Stimulated activated CD8-positive, alpha-beta memory T cell treated with anti-CD3 and anti-CD28 coated beads, Interleukin-7, amount 100 ng/mL, for 48 hours (primary cell): ENCODE measurements at places on chromosomes 16 and 17.
A peak's percentile ranks its signal among the peaks of the same experiment; 100 is the strongest.

DNA sequence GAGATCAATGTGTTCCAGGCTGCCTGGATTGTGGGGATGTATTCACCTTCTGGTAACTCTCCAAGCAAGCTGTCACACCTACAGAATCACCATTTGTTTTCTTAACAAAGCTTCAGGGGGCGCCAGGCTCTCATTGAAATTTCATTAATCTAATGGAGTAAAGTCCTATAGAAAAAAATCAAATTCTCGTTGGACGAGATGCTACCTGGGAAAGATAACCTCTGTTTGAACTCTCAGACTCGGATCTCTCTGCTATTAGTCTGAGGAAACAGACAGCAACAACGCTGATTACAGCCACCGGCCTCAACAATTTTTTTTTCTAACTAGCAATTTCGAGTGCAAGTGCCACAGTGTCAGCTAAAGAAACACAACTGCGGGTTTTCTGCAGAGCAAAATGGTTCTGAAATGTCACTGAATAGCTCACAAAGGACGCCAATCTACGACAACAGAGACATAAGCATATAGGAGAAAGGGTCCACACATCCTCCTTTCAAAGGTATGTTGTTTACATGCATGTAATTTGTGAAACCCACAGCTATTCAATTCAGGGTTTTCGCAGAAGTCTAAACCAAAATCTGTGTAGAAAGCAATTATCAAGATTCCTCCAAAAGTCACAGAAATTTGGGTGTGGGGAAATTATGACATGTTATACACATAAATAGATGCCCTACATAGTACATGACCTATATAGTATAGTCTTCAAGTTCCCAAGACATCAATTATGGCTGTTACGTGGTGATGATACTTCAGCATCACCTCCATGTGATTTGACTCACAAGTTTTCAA lies 135.8 kb downstream of the SKAP1 start:
- DNase-seq = no peak

- DNase-seq = no peak
Observed at GRCh38 chr16:58588406-58588805, 41.2 kb downstream of the CNOT1 start.

- no peak for DNase-seq
Observed at GRCh38 chr17:65936013-65936412, 255.9 kb downstream of the CEP112 start.

GRCh38 chr16:81127051-81127450 lies 30.9 kb upstream of the GCSH start:
- DNase-seq = no peak

GRCh38 chr17:34090593-34090992 lies 164.5 kb upstream of the CCL2 start:
- DNase-seq = no peak

GRCh38 chr17:42288803-42289610 lies 709 bp downstream of the STAT5A start:
- DNase-seq = peak; percentile 35

DNA sequence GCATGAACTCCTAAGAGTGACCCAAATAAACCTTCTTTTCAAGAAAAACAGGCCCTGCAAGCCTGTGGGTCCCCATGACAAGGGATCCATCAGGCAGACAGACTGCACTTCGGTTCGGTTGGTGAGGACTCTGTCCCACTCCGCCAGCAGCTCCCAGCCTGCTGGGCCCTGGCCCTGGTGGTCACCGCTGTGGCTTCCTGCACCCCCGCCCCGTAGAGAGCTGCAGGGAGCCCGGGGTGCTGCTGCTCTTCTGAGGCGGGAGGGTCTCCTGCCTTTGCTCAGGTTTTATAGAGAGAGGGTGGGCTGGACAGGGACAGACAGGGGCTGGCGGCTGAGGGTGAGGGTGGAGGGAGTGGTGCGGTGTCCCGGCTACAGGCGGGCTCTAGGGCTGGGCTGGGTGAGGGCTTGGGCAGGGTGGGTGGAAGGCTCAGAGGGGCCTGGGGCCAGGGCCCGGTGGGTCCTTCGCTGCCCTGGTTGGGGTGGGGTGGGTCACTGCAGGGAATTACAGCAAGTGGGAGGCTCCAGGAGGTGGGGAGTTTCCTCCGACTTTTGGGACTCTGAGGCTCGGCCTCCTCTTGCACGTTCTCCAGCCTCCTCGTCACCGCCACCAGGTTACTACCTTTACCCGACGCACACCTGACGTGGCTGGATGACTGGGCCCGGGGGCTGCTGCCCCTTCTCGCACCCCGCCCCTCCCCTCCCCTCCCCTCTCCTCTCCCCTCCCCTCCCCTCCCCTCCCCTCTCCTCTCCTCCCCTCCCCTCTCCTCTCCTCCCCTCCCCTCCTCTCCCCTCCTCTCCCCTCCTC lies 90.2 kb upstream of the CBX4 start:
- no peak for DNase-seq

- DNase-seq = no peak
Observed at GRCh38 chr16:81429045-81429521, 15.5 kb upstream of the CMIP start.

DNA sequence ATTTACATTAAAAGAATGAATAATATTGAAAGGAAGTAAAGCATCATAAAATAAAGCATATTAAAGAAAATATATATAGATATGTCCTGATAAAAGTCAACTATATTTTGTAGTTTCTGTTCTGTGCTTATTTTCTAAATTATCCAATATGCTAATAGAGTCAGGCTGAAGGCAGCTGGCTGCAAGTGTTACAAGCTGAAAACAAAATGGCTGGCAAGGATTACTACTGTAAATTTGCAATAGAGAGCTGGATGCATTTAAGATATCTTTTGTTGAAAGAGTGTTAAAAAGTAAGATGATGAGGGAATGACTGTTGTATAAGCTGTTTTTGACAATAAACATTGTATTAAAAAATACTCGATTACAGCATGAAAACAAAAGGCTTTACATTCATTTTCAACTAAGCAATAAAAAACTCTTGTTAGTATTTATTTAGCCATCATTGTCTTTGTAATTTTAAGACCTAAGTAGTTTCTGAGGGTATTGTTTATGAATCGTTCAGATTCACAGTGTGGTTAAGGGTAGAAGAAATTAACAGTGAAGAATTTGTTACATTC lies 76.3 kb downstream of the TANC2 start:
- DNase-seq = no peak
